ENCODE measurements at places on chromosomes 5 and 9. TPM values are rescaled to one million over a fixed set of nuclear protein-coding genes. Genes with fewer than 3 reads are reported as not detected.

MAP1B gene
- polyA plus RNA-seq = 0.76 TPM

DNAJA1 gene
- polyA plus RNA-seq = 25.8 TPM

S1PR3 gene
- polyA plus RNA-seq = 18.2 TPM

BAAT gene
- 0.11 TPM for polyA plus RNA-seq

ECM2 gene
- 0.68 TPM for polyA plus RNA-seq

- no peak for DNase-seq
Observed at GRCh38 chr9:127697575-127697974, 9.2 kb upstream of the CFAP157 start.

DNA sequence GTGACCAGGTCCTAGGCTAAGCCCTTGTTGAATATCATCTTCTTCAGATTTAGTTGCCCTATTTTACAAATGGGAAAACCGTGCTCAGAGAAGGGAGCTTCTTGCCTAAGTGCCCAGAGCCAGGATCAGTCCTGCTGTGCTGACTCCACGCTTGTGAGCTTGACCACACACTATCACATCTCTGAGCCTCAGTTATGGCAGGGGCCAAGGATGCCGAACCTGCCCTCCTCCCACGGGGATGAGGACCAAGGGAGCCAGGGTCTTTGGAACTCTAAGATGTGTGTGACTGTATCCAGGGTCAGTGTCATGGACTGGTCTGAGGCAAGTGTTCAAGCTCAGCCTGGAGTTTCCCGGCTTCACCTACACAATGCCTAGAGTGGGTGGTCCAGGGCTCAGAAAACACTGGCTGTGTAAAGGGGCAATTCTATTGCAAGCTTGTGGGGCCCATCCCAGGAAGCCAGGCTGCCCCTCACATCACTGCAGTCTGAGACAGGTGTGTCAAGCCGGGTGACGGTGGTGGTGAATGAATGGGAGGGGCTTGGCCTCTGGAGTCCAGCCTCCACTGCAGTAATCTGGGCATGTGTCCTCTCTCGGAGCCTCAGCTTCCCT is 235.7 kb downstream of the PBX3 start:
- no peak for DNase-seq

- no peak for DNase-seq
Observed at GRCh38 chr5:89597878-89598277, 714.9 kb upstream of the MEF2C start.

GRCh38 chr5:176877793-176878331 is 21.3 kb downstream of the HK3 start:
- no peak for DNase-seq

- DNase-seq = no peak
Observed at GRCh38 chr5:36679221-36679989, 73.0 kb downstream of the SLC1A3 start.

- no peak for DNase-seq
Observed at GRCh38 chr5:164345173-164345849, 839.9 kb downstream of the MAT2B start.

DNA sequence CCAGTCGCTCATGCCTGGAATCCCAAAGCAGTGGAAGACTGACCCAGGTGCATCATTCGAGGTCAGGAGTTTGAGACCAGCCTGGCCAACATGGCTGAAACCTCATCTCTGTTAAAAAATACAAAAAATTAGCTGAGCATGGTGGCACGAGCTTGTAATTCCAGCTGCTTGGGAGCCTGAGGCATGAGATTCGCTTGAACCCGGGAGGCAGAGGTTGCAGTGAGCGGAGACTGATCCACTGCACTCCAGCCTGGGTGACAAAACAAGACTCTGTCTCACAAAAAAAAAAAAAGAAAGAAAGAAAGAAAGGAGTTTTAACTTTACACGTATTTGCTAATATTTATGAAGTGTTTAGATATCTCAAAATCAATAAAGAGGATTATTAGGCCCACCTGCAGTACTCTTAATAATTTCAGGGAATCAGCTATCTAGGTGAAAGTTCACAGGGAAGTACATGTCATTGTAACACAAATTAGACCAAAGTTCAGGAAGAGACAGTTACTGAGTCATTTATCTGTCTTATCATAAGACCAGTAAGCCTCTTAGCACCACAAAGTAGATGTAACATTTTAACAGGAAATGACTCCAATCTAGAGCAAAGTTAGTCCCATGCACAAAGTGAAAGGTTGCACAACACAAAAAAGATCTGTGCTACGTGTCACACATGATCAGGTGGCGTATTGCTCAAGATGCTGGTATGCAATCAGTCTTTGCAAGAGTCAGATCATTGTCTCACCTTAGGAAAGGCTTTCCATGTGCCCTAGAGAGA is 34.1 kb upstream of the PLIN2 start:
- peak; percentile 31 for DNase-seq

GRCh38 chr5:160747559-160747958 is 104.5 kb downstream of the ATP10B start:
- DNase-seq = no peak

GRCh38 chr5:92459654-92460053 is 1076.5 kb upstream of the ARRDC3 start:
- DNase-seq = no peak

DNA sequence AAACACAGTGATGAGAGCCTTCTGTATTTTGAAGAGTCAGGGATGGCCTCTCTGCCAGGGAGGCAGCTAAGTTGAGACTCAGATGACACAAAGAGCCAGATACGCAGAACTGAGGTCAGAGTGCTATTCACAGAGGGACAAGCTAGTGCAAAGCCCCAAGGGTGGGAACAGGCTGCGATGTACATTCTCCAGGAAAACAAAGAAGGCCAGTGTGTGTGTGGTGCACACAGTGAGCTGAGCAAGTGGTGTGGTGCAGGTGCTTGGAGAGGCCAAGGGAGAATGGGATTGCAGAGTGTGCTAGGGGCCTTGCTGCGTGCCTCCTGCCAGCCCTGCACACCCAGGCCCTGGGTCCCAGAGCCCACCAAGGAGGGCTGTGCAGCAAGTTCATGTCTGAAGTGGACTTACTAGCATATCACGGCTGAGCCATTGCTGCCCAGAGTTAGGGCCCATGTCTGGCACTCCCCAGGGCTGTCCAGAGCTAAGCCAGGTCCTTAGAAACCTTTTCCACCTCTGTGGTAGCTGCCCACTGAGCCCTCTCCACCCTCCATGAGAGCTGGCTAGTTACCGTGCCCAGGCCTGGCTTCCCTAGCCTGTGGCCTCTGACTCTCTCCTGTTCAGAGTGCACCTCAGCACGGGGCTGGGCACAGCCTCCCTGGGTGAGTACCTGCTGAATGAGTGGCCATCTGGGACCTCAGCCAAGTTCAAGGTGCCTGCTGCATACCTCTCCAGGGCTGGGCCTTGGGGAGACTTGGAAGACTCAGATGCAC is 9.3 kb downstream of the SLC25A48 start:
- no peak for DNase-seq

All from spleen (tissue), 13 donors.